ENCODE measurements at places on chromosomes 13 and 19.

- no peak for DNase-seq
Measured at GRCh38 chr13:44819772-44820171, 169.5 kb downstream of the NUFIP1 start.

DNA sequence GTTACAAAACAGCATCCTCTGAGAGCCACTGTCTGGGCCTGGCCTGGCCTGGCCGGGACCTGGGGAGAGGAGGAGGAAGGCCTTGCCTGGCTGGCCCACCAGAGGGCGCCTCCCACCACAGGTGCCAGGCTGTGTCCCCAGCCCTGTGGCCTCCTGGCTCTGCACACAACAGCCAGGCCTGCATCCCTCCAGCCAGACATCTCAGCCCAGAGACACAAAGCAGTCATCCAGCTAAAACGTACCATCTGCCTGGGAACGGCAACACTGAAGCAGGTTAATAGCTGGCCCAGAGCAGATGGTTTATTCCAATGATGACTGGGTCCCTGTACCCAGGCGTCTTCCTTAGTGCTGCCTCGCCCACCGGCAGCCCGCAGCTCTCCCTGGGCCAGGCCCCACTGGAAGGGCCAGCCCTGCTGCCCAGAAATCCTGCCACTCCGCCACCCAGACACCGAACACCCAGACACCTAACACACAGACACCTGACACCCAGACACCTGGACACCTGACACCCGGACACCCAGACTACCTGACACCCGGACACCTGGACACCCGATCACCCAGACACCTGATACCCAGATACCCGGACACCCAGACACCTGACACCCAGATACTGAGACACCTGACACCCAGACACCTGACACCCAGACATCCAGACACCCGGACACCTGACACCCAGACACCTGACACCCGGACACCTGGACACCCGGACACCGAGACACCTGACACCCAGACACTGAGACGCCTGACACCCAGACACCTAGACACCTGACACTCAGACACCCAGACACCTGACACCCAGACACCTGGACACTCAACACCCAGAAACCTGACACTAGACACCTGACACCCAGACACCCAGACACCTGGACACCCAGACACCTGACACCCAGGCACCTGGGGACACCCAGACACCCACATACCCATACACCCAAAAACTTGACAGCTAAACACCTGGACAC lies 20.1 kb downstream of the C19orf12 start:
- peak; percentile 75 for DNase-seq

GRCh38 chr13:60931858-60932546 lies 483.6 kb downstream of the PCDH20 start:
- DNase-seq, result no peak

DNA sequence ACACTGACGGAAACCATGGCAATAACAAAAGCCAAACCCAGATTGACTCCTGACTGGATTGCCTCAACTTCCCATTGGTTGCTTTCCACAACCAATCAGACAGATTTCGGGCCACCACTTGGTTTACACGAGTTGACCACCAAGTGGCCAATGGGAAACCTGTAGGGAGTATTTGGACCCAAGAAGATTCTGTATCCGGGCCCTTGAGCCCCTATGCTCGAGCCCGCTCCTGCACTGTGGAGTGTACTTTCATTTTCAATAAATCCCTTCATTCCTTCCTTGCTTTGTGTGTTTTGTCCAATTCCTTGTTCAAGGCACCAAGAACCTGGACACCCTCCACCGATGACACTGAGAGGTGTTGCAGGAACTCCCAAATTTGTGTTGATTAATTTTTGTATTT lies 24.1 kb upstream of the URI1 start:
- DNase-seq, result no peak

DNA sequence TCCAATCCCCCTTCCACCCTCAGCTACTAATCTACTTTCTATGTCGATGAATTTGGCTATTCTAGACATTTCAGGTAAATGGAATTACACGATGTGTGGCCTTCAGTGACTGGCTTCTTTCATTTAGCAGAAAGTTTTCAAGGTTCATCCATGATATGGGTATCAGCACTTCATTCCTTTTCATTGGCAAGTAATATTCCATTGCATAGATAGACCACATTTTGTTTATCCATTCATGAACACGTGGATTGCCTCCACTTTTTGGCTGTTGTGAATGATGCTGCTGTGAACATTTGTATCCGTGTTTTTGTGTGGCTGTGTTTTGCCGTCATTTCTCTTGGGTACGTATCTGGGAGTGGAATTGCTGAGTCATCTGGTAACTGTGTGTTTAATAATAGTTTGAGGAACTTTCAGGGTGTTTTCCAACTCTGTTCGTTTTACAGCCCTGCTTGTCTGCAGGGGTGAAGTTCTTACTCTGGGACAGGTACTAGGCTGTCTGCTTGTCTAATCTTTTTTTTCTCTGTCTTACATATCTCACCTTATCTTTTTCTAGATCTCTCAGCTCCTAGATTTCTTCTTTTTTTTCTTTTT lies 32.5 kb downstream of the MARK4 start:
- no peak for DNase-seq

GRCh38 chr19:13058951-13059660 lies 43.6 kb downstream of the LYL1 start:
- DNase-seq, result no peak

- DNase-seq, result no peak
Measured at GRCh38 chr19:44796701-44797115, 12.2 kb upstream of the BCAM start.

DNA sequence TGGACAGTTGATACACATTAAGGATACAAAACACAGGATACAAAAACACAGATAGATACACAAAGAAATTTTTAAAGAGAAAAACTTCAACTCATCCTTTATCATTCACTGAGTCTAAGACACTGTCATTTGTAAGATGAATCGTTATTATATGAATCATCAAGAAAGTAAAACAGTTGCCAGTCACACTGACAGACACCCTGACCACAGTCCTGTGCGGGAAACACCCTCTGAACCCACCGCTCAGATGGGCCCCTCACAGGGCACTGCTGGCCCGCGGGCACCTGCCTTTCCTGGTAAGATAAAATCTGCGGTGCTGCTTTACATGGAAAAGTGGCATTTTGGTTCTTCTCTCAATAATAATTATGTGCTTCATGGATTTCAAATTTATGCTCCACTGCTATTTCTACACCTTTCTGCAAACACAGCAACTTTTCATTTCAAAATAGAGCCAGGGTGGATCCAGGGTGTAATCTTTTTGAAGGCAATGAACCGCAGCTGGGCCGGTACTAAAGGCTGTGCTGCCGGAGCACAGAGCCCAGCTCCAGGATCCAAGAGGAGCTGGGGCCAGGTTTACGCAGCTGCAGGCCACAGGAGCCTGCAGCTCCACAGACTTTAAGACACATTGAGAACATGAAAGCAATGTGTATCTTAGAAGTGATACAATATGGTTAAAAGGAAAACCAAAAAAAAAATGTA lies 76.8 kb downstream of the TUBGCP3 start:
- no peak for DNase-seq

DNA sequence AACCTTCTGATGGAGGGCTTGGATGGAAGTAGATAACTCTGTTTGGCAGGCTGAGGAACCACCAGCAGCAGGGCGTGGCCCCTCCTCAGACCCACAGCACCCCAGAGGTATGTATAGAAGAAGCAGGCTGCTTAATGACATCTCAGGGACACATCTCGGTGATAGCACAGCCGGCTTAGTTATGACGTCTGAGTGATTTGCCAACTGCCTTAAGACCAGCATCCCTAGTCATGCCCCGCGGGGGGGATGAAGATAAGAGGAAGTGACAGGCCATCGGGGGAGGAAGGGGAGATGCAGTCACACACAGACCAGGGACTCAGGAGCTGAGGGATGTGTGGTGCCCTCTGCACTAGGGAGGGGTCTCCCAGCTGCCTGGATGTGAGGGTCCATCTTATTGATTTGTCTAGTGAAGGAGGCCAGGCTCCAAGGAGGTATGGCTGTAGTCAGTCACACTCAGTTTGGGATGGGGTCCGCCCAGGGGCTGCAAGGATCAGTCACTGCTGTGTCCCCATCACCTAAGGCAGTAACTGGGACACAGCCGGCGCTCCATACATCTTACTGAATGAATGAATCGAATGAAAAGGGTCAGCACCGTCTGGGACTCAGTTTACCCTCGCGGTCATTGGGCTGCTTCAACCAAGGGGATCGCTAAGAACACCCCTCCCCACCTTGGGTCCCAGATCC lies 19.2 kb upstream of the ERCC1 start:
- no peak for DNase-seq

- DNase-seq, result no peak
Measured at GRCh38 chr19:30362156-30362754, 9.9 kb upstream of the ZNF536 start.

DNA sequence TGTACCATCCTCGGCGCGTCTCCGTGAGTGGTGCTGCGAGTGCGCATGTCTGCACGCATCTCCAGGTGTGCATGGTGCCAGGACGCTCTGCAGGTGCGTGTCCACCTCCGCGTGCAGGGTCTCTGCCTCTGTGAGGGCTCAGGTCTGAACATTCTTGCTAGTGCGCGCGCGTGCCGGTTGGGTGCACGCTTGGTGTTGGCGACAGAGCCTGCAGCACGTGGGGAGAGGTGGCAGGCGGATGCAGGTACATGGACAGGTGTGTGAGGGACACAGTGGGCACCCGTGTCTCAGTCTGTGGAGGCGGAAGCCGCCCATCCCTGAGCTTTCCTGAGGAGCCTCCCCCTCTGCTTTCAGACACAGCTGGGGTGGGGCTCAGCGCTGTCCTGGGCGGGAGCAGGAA lies 4.9 kb upstream of the OR10H2 start:
- DNase-seq, result no peak

DNA sequence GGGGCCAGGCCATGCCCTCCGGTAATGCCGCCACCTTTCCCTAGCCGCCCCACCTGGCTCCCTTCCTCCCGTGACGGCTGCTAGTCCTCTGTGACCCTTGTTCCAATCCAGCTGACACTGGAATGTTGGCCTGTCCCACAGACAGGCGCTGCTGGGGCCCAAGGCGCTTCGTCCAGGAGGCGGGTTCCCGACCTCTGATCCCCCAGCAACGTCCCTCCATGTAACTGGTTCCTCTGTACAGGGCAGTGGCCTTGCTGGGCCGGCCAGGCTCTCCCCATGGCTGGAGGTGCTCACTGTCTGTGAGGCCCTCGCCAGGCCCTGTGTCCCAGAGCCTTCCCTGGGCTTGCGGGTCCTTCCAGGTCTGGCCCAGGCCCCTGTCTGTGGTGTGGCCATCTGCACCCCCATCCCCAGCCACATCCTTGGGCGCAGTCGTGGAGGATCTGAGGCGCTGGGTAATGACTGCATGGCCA lies 6.8 kb upstream of the GRIN3B start:
- no peak for DNase-seq

- no peak for DNase-seq
Measured at GRCh38 chr19:10226021-10226375, 5.1 kb downstream of the S1PR2 start.

GRCh38 chr13:33953203-33953602 lies 135.3 kb downstream of the RFC3 start:
- DNase-seq, result no peak

DNA sequence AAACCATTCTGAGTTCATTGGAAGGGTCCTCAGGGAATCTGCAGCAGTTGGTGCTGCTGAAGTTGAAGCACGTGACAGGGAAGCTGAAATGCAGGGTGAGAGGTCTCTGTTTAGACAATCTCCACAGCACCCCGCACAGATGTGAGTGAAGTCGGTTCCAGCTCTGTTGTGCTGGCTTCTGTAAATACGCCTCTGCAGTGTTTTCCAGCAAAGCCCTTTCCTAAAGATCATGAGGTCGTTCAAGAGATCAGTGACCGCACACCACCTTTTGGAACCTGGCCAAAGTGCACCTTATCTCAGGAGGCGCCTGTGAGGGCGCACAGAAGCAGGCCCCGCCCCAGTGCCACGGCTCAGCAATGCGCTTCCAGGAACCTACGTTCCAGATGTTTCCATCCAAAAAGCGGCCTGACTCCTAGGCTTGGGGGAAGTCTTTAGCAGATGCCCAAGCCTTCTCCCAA lies 10.8 kb downstream of the CUL4A start:
- no peak for DNase-seq

- no peak for DNase-seq
Measured at GRCh38 chr13:112333756-112334543, 42.2 kb upstream of the SPACA7 start.

GRCh38 chr13:77952737-77953136 lies 34.1 kb upstream of the EDNRB start:
- no peak for DNase-seq

DNA sequence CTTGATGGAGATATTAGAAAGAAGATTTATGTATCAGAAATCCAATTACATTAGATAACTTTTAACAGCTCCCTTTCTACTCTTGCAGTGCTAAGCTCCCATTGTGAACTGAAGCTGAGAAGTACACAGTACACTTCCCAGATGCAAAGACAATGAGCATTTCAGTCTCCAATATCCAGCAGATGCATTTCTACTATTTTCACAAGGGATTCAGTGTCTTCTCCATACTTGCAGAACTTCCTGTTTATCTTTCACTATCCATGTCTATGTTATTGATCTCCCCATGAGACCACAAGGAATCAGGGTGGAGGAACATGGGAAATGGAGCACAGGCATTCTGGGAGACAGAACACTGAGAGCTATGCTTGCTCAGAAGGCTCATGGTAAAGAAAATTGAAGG lies 207.5 kb downstream of the ENOX1 start:
- DNase-seq, result no peak

- DNase-seq, result no peak
Measured at GRCh38 chr13:88464851-88465250, 793.7 kb downstream of the SLITRK5 start.

- no peak for DNase-seq
Measured at GRCh38 chr19:13031917-13032623, 36.8 kb downstream of the NFIX start.

DNA sequence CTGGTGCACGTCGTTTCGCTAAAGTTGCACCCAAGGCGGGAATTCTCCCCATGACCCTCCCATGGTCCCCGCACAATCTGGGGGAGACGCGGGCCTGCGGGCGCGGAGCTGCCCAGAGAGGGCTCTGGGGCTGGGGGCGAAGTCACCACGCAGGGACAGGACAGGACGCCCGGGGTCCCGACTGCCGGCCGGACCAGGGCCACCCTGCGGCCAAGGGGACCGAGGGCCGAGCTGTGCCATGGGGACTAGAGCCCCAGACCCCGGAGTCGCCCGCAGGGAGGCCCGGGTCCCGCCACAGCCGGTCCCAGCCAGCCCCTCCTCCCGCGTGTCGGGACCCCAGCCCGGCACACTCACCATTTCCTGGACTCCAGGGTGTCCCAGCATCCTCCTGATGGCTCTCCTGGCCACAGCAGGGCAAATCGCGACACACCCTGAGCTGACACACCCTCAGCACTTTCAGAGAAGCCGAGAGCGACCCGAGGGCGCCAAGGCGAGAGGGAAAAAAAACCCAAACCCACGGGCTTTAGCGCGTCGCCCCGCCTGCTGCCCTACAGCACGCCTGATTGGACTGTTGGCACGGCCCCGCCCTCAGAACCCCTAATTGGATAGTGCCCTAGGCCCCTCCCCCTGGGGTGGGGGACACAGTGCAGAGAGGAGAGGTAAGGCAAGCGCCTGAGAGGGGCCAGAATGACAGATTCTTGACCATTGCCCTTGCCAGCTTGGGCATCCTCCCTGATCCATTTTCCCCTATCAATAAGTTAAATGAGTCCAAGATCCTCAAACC lies 28.6 kb downstream of the ZNF44 start:
- DNase-seq, result no peak

- DNase-seq, result peak; percentile 94
Measured at GRCh38 chr19:17747205-17748098, 3.8 kb upstream of the FCHO1 start.
